ENCODE measurements at places on chromosomes 12 and 14. TPM values are rescaled to one million over a fixed set of nuclear protein-coding genes. Genes with fewer than 3 reads are reported as not detected.

Gene TMEM132D
- 2.8 TPM for polyA plus RNA-seq

Gene ATL1
- 2.1 TPM for polyA plus RNA-seq

Gene SLC39A5
- 0.27 TPM for polyA plus RNA-seq

Gene REM2
- polyA plus RNA-seq: 0.78 TPM

Gene SOCS2
- 14.5 TPM for polyA plus RNA-seq

Gene MDM1
- polyA plus RNA-seq: 3.1 TPM

Gene ASPG
- 0.89 TPM for polyA plus RNA-seq

All from H1 (cell line).